ENCODE measurements at places on chromosomes 11 and 22.

DNA sequence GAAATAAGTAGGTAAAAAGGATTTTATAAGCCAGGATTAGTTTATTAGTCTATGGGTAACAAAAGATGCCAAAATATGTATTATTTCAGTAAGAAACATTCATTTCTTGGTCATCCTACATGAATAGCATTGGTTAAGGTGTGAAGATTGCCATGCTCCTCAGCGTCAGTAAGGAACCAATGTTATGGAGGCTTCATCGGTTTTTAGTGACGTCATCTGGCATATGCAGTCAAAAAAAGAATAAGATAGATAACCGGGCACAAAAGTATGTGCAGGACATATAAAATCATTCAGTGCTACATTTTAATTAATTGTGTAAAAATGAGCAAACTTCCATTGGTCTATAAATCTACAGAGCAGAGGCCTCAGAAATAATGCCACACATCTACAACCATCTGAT is 29.4 kb downstream of the TRIM5 start:
- DNase-seq: no peak

DNA sequence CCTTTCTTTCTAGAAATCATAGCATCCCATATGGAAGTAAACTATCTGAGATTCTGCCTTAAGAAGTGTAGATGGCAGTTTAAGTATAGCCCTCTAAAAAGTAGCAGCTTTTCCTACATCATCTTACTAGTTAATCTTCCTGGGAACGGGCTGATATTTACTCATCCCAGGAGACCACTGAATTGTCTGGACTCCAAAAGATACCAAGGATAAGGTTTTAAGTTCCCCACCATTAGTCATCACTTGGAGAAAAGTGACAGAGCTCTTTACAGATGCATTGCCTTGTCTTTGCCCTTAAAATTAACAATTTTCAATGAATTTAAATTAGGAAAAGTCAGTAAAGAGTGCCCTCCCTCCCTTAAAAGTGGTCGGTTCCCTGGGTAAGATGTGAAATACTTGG is 129.5 kb downstream of the MAML2 start:
- no peak for DNase-seq

GRCh38 chr22:48844056-48844675 is 983.5 kb downstream of the BRD1 start:
- no peak for DNase-seq

DNA sequence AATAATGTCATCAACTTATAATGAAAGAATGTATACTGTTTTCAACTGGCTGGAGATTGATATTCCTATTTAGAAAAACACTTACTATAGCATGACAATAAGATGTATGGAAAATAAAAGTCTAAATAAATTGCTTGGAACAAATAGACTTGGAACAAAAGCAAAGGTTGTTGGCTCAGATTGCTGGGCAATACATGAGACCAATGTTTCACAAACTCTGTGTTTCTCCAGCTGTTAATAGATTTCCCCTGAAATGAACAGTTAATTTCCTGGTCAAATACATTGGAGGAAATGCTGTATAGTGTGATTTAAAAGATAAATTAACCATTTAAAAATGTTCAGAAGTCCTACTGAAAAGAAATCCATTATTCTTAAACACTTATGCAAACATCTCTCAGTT is 40.1 kb upstream of the CTSC start:
- no peak for DNase-seq

- no peak for DNase-seq
Observed at GRCh38 chr22:36741204-36741793, 34.6 kb downstream of the IFT27 start.

GRCh38 chr11:72642043-72642883 is 32.0 kb downstream of the PDE2A start:
- DNase-seq: peak; percentile 76
